Fibroblast of upper back skin (primary cell): ENCODE measurements at places on chromosomes 3 and 15.

DNA sequence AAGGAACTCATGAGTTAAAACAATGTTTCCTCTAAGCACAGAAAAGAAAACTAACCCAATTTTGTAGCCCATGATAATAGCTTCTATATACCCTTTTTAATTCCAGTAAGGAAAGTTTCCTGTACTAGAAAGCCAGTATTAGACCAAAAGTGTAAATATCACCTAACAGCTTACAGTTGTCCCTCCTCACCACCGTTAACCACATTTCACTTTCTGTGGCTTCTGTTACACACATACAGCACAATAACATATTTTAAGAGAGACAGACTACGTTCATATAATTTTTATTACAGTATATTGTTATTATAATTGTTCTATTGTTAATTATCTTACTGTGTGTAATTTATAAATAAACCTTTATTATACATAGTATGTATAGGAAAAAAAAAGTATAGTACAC, 74.1 kb downstream of the ZNF280D start:
- DNase-seq: no peak

DNA sequence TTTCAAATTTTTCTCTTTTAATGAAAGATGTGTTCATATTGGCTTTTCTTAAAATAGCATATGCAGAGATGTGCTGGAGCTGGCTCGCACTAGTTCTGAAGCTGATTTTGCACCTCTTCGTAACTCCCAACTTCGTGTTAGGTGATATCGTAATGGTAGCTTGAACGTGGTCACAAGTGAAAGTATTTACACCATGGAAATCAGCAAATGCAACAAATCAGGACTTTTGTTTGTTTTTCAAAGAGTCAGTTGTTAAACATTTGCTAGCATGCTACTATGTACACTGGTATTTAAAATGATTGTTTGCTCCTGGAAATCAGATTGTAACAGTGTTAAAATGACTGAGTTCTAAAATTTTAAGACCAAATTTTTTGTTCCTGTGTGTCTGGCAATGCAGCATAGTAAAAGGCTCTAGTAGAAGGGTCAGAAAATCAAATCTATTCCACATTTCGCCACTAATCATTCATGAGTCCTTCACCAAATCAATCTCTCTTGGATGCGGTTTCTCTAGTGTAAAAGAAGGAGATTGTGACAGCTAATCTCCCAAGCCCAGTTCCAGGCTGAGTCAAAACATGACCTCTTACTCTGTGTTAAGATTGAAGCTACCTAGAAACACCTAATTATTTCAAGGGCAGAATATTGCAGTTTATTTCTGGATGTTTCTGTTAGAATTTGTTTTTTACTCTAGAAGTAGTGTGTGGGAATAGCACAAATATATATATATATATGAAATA, 34.3 kb upstream of the CMC1 start:
- DNase-seq: no peak

DNA sequence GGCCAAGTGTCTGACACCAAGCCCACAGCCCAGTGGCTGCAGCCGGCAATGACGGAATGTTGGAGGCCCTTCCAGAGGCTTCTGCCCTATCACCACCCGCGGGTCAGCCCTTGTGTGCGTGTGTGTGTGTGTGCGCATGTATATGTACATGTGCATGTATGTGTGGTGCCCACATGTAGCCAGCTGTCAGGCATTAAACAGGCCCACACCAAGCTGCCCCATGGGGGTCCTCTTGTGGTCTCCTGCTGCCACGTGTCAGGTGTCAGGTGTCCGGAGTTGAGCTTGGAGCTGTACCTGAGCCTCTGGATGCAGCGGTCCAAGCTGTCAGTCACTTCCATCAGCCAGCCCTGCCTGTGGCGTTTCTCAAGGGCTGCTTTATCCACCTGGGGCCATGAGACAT, 13.9 kb downstream of the UROC1 start:
- DNase-seq: no peak

DNA sequence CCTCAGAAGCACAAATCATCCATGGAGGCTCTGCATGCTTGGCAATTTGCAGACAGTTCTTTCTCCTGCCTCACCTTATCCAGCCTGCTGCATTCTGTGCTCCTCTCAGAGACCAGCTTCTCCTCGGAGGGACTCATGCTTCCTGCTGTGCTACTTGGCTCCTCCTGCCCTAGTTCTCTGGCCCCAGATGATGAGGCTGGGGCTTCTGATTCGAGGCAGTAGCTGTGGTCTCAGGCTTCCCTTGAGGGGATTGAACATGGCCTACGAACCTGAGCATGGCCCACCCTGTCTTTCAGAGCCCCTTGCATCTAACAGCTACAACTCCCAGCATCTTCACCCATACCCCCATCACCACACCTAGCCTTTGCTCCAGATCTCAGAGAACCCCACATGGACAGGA, 6.7 kb downstream of the VIPR1 start:
- DNase-seq: no peak

- no peak for DNase-seq
Measured at GRCh38 chr3:38276081-38276916, 5.8 kb upstream of the SLC22A14 start.

GRCh38 chr3:69791919-69792399, 52.7 kb downstream of the MITF start:
- peak; percentile 52 for DNase-seq

DNA sequence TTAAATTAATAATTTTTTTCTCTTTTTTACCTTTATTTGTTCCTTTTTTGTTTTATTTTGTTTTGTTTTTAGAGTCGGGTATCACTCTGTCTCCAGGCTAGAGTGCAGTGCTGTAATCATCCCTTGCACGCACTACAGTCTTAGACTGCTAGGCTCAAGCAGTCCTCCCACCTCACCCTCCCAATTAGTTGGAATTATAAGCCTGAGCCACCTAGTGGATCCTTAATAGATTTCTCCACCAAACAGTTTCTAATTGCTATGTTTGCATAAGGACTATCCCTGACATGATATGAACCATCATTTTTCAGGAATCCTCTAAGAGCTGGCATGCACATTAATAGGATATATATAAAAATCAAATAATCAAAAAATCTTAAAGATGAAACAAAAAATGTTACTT, 993.2 kb downstream of the OTOL1 start:
- peak; percentile 29 for DNase-seq

GRCh38 chr3:18681818-18682345, 256.7 kb upstream of the SATB1 start:
- DNase-seq: no peak

DNA sequence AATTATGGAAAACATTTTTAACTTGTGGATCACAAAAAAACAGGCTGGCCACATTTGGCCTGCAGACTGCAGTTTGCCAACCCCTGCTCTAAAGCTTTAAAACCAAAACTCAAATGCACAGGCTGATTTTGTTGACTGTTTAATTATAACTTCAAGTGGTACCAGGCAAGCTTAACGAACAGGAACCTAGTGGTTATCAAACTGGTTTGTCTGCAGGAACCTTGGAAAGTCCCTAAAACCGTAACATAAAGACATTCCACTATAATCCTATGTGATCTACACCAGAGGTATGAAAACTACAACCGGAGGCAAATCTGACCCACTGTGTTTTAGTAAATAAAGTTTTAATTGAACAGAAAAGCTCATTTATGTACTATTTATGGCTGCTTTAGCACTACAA, 52.4 kb downstream of the TBL1XR1 start:
- no peak for DNase-seq
